ENCODE measurements at places on chromosomes 6 and 20.

DNA sequence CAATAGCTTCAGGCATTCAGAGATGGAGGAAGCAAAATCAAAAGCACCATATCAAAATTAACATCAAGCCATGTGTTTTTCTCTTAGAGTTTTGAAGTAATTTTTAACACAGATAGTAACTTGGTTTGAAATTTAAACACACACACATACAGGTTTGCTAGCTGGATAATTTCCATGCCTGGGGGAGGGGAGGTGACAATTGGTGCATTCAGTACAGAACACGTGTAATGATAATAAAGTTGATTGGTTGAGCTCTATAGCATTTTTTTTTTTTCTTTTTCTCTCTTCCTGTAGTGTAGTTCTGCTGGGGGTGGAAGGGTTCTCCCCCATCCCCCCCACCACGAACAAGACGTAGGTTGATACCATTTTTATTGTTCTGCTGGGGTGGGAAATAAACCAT lies 564.8 kb downstream of the LMBRD1 start:
- ATAC-seq = no peak

GRCh38 chr20:1376408-1377270 lies 16.2 kb downstream of the FKBP1A start:
- no peak for ATAC-seq

- no peak for ATAC-seq
Measured at GRCh38 chr6:120303527-120303926, 954.0 kb upstream of the MAN1A1 start.

GRCh38 chr6:112254921-112255320 lies 554 bp upstream of the LAMA4 start:
- no peak for ATAC-seq

DNA sequence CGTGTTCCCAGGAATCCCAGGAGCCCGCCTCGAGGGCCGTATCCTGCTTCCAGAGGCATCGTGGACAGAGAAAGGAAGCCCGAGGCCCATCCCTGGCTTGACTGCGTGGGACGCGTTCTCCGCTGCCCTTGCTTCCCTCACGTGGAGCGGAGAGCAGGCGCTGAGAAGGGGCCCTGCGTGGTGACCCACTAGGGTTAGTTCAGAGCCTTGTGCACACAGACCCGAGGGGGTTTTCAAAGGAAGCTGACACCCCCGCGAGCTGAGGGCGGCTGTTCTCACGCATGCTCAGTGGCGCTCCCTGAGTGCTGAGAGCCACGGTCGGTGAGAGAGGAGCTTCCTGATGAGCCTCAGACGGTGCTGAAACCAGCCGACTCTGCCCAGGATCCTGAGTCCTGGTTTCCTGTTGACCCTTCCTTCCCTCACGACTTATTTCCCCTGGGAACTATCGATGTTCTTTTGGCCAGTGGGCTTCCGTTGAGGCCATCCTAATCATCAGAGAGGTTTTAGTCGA lies 28.9 kb upstream of the CCR6 start:
- ATAC-seq = peak; percentile 57

- no peak for ATAC-seq
Measured at GRCh38 chr20:63361519-63362435, 628 bp upstream of the CHRNA4 start.

DNA sequence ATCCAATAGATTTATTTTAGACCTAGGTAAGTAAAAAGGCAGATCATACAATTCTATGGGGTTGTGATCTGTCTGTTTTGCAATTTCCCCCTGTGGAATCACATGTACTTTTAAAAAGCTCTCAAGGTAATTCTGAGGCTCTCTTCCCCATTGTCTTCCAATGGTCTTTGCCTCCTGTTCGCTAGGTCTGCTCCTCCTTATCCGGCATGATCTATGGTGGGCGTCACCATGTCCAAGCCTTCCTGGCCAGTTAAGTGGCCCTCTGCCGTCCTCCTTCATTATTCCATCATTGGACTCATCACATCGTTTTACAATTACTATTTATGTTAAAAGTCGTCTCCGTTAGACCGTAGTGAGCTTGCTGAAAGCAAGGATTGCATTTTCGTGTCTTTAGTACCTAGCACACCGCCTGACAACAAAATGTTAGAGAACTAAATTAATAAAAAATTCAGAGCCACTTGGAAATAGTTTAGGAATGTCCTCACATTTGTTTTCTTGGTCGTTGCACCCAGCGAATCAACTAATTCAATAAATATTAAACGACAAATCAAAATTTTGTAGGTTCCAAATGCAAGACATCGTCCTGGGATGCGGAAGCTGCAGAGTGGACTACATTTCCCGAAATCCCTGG lies 2.2 kb upstream of the STXBP5 start:
- no peak for ATAC-seq

GRCh38 chr20:39534846-39535245 lies 572.7 kb downstream of the DHX35 start:
- ATAC-seq = no peak

GRCh38 chr6:82248273-82248735 lies 760 bp upstream of the IBTK start:
- peak; percentile 74 for ATAC-seq

DNA sequence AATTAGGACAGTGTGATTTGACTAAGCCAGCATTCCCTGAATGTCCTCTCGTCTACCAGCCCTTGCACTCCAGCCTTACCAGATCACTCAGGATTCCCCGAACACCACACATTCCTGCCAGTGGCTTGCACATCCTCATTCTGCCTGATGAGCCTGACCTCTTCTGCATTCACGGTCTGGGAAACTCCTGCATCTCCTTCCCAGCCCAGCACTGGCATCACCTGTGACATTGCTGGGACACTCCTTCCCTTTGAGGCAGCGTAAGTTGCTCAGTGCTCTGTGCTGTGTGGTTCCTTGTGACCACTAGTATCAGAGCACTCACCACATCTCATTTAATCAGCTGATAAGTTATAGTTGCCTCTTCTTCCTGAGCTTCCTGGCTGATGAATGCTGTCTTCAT lies 17.3 kb downstream of the NCOA7 start:
- ATAC-seq = no peak

GRCh38 chr20:38209054-38209675 lies 44.1 kb upstream of the TGM2 start:
- ATAC-seq = no peak

DNA sequence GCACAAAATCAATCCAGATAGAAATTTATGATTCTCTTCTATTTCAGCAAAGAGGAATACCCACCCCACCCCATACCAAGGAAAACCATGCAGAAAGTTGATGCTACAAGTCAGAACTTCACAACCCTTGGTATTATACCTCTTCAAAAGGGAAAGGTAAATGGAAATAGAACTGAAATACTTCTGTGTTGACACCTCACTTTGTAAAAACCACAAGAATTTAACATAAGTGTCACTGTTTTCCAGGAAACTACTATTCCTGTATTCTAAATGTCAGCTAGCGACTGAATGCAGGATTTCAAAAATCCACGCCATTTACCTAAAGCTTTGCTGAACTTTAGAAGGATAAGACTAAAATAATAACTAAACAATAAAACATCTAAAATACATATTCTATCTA lies 3.6 kb downstream of the CPNE1 start:
- no peak for ATAC-seq

- no peak for ATAC-seq
Measured at GRCh38 chr20:5670874-5671273, 79.3 kb upstream of the SHLD1 start.

- no peak for ATAC-seq
Measured at GRCh38 chr20:4883051-4883450, 118.3 kb downstream of the SLC23A2 start.

DNA sequence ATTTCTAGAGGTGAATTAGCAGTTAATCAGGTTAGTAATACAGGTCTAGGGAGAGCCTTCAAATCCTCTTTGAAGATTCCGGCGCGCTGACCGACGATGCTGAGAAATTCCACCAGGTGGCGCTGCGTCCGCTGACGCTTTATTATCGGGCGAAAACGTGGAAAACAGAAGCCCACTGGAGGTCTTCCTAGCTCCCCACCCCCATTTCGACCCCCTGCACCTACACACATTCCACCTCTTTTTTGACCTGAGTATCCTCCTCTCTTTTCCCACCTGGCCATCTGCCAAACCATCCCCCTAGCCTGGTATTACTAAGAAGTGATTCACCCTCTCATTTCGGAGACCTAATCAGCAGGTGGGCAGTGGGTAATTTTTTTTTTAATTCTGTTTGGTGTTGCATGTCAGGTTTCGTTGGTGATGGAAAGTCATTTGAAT lies 65.4 kb upstream of the RIN2 start:
- peak; percentile 40 for ATAC-seq

DNA sequence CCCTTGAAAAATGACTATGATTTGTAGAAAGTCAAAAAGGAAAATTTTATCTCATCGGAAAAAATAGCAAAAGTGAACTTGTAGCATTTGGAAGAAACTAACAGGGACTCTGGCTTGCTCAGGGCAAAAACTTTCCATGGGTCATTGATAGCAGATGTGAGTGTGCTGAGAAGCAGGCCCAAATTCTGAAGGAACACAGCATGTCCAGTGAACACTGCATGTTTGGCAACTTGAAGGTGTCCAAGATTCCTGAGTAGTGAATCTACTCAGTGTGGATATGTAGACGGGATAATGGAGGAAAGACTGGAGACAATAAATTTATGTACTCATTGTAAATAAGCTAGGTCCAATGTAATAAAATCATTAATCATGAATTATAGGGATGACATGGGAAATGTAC lies 8.2 kb downstream of the SLC17A2 start:
- ATAC-seq = no peak
